Activated gamma-delta T cell treated with anti-CD3 and anti-CD28 coated beads, Interleukin-2, amount 50 U/mL, for 16 hours (primary cell): ENCODE measurements at places on chromosomes 6 and 20.

- DNase-seq: no peak
Measured at GRCh38 chr6:5936631-5937030, 70.1 kb downstream of the NRN1 start.

DNA sequence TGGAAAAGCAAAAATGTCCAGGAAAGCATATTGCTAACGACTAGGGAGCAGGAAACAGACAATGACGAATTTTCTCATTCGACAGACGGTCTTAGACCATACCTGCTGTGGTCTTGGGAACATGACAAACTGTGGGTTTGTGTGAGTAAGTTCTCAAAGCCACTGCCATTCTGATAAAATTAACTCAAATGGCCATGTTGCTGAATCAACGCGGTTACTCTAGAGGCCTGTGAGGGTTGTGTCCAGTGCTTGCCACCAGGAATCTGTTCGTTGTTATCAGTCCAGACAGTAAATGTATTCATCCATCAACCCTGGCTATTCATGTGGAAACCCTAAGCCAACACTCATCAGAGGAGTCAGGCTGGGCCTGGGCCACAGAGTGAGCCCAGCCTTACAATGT is 124.3 kb downstream of the MYLK4 start:
- no peak for DNase-seq

GRCh38 chr6:167402195-167402686 is 77.4 kb downstream of the TTLL2 start:
- no peak for DNase-seq

- DNase-seq: no peak
Measured at GRCh38 chr20:62696434-62696957, 12.1 kb upstream of the NTSR1 start.

DNA sequence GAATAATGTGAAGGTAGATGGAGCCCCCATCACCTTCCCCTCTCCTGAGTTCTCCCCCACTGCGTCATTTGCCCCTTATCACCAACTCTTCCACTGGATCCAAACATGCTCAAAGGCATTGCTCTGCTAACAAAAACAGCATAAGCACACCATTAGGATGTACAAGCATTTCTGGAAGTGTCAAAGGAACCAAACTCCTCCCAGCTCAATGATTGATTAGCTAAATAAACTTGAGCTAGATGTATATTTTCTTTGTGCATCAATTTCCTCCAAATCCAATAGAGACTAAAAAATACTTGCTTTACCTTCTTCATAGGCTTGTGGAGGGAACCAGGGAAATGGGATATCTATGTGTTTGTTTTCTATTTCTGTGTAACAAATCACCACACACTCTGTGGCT is 248.4 kb upstream of the JARID2 start:
- no peak for DNase-seq

DNA sequence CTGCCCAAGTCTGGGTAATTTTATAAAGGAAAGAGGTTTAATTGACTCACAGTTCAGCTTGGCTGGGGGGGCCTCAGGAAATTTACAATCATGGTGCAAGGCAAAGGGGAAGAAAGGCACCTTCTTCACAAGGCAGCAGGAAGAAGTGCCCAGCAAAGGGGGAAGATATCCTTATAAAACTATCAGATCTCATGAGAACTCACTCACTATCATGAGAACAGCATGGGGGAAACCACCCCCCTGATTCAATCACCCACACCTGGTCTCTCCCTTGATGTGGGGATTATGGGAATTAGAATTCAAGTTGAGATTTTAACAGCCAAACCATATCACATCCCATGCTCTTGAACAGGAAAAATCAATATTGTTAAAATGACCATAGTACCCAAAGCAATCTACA is 215.2 kb upstream of the TAB2 start:
- no peak for DNase-seq

GRCh38 chr6:8852332-8852731 is 417.0 kb upstream of the SLC35B3 start:
- no peak for DNase-seq
